ENCODE measurements at places on chromosomes 12 and 14.

DNA sequence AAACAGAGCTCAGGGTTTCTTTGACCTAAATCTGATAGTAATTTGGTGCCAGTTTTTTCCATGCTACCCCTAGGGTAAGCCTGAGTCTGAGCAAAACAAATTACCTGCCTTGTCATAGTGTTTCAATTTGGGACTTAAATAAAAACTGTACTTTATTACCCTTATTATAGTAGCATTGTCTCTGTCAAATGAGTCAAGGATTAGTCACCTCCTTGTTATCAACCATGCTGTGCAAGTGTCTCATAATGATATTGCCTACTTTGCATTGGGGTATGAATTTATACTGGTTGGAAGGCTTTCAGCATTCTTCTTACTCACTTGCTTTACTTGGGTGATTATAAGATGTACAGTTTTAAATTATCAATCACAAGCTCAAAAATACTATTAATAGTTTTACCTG lies 380.0 kb downstream of the LRFN5 start:
- DNase-seq = no peak

GRCh38 chr14:64611358-64612020 lies 61.7 kb downstream of the PPP1R36 start:
- peak; percentile 23 for DNase-seq

DNA sequence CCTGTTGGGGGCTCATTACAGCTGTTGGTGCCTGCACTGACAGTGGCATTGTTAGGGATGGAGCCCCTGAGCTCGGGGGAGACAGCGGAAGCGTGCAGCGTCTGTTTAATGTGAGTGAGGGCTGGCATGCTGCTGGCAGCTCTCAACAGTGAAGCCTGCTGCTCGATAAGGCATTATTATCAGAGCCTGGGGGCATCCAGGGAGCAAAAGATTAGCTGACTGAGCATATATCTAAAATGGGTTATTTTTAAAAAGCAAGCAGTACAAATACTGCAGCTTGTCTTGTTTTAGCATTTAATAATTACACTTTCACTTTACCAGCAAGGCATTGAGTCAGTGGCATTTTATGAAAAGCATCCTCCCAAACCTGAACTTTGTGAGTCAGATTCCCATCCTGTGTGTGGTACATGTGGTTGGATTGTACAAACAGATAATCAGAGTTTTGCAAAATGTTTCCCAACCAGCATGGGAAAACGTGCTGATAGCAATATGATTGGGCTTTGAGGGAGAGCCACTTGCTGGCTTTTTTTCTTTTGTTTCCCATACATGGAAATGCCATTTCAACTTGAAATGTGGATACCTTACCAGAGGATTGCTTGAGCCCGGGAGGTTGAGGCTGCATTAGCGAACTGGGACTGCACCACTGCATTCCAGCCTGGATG lies 150.8 kb downstream of the PRKCH start:
- DNase-seq = peak; percentile 33

GRCh38 chr14:100193417-100194357 lies 34.2 kb upstream of the DEGS2 start:
- peak; percentile 52 for DNase-seq

DNA sequence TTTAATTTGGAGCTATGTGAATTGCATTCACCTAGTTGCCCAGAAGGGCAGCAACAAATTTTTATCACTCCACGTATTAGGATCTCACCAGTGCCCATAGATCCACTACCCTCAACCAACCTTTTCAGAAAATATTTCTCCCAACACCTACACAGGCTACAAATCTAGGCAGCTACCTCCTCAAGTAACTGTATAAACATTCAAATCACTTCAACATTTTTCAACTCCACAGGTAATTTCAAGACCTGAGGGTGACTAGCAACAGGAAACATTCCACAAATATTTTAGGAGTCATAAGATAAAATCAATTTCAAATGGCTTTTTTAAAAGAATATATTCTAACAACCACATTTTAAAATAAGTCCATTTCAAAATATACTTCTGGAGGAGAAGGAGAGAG lies 12.9 kb downstream of the PHLDA1 start:
- no peak for DNase-seq

- DNase-seq = no peak
Measured at GRCh38 chr14:35295845-35296161, 3.6 kb downstream of the PSMA6 start.

DNA sequence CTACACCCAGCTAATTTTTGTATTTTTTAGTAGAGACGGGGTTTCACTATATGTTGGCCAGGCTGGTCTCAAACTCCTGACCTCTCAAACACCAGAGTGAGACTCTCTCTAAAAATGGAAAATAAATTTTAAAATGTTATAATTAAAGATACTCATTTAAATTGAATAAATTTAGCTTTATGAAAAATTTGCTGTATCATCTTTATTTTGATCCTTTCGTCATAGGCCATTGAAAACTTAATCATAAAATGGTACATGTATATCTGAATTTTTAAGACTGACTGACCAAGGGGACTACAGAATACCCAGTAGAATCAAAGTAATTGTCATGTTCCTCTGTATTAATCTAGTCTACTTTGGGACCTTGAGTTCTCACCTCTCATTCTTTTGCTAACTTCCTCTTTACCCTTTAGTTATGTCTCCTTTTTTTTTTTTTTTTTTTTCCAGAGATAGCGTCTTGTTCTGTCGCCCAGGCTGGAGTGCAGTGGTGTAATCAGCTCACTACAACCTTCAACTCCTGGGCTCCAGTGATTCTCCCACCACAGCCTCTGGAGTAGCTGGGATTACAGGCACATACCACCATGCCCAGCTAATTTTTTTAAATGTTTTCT lies 9.5 kb downstream of the RAB5B start:
- no peak for DNase-seq

DNA sequence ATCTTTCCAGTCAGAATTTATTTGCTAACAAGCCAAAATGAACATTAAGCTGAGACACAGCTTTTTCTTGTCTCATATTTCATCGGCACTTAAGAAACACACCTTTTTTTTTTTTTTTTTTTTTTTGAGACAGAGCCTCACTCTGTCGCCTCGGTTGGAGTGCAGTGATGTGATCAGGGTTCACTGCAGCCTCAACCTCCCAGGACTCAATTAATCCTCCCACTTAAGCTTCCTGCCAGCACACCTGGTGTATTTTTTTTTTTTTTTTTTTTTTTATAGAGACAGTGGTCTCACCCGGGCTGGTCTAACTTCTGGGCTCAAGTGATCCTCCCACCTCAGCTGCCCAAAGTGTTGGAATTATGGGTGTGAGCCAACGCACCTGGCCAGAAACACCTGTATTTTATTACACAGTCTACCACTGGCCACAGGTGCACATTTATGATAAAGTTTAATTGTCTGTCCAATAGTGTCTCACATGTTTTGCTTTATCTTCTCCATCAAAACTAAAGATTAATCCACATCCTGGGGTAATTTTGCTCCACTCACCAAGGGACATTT lies 62.7 kb downstream of the C2CD5 start:
- no peak for DNase-seq

GRCh38 chr12:126397071-126397581 lies 1331.9 kb downstream of the AACS start:
- no peak for DNase-seq

GRCh38 chr12:26293612-26294011 lies 98.2 kb downstream of the SSPN start:
- DNase-seq = no peak

DNA sequence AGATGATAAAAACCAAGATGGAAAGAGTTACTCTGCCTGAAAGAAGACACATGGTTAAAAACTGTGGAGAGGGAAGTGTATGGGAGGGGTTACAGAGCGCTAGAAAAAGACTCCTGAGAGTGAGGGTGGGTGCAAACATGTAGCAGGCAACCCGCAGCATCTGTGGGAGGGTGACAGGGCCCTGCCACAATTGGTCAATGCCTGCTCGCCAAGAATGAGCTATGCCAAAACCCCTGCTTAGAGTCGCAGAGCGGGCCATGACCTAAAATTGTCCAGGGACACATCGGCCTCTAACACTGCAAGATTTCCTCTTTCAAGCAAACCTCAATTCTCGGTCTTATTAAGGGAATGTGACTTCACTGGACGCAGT lies 700 bp downstream of the PRKAG1 start:
- DNase-seq = no peak

DNA sequence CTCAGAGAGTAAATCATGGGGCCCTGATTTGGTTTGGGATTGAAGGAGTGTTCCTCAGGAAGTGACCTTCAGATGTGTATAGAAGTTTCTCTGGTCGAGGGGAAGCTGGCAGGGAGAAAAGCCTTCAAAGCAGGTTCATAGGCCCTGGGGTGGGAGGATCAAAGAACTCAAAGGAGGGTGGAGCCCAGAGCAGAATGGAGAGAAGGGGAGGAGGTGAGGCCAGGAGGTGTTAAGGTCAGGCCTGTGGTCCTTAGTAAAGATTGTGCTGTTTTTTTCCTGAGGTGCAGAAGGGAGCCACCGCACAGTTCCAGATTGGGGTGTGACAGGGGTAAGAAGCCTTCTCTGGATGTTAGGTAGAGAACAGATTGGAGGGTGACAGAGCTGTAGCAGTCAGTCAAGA lies 9.7 kb upstream of the CFAP251 start:
- no peak for DNase-seq

- DNase-seq = peak; percentile 79
Measured at GRCh38 chr14:91114079-91115065, 499 bp downstream of the DGLUCY start.

DNA sequence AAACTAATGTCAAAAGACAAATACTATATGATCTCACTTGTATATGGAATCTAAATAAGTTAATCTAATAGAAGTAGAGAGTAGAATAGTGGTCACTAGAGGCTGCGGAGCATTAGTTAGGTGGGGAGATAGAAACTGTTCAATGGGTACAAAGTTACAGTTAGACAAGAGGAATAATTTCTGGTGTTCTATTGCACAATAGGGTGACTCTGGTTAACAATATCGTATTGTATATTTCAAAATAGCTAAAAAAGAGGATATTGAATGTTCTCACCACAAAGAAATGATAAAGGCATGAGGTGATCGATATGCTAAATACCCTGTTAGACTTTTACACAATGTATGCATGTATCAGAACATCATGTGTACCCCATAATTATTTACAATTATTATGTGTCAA lies 42.9 kb downstream of the IGF1 start:
- DNase-seq = no peak

DNA sequence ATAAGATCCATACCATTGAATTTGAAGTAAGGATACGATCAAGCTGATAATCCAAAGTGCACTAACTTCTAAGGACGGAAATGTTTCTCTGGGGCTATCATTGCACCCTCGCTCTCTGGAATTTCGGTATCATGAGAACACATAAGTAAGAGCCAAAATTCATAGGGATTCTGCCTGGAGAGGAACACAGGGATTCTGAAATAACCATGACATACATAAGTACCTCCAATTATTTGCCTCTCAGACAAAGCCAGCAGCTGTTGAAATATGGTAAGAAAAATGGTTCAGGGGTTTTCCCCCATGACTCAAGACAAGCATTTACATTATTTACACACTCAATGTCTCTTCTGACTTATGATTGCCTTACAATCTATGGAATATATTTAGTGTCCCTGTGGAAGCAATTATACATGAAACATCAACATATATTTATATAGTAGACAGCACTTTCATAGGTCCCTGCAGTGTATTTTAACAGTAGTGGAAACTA lies 1123.6 kb upstream of the SEL1L start:
- DNase-seq = no peak

DNA sequence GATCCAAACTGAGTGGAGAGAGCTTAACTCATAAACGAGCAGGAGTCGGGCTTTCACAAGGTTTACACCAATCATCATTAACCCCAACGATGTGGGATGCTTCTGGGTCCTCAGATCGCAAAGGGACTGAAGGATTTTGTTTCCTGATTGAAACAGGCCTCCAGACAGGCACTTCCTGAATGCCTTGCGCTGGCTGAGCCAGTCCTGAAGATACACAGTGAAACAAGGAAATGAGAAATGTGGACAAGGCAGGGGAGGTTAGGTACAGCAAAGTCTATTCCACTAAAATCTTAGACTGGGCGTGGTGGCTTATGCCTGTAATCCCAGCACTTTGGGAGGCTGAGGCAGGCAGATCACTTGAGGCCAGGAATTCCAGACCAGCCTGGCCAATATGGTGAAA lies 30.7 kb downstream of the RBM19 start:
- no peak for DNase-seq

DNA sequence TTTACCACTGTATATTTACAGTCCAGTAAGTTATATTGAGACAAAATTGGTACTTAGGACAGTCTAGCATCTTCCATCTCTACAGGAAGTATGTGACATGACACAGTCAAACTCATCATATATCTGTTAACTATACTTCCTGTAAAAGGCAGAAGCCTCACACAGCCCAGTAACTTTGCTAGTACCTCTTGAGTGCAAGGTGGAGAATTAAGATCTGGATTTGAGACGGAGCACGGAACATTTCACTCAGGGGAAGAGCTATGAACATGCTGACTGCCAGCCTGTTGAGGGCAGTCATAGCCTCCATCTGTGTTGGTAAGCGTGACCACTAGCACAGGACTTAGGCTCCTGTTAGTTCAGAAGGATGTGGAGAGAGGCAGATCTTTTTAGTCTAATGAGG lies 333.7 kb upstream of the OR4E1 start:
- DNase-seq = no peak

DNA sequence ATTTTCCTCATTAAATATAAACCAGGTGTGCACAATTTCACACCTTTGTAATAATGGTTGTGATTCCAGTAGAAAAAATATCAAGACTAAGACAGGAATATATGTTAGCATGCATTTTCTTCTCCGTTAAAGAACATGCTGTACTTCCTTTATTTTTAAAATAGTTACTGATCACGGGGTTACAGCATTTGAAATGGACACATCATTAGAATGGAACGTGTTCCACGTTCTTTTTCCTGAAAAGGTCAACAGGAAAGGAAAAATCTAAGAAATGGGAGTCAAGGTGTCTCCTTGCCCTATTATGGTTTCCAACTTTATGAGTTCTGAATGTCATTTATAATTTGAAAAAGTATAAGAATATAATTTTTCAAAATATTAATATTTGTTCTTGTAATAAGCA lies 1325.7 kb downstream of the SLC16A7 start:
- DNase-seq = no peak

- no peak for DNase-seq
Measured at GRCh38 chr14:75501080-75501479, 21.2 kb upstream of the BATF start.

GRCh38 chr12:3712209-3712992 lies 40.5 kb downstream of the CRACR2A start:
- no peak for DNase-seq

GRCh38 chr14:60163693-60164092 lies 1.5 kb downstream of the DHRS7 start:
- DNase-seq = peak; percentile 26

DNA sequence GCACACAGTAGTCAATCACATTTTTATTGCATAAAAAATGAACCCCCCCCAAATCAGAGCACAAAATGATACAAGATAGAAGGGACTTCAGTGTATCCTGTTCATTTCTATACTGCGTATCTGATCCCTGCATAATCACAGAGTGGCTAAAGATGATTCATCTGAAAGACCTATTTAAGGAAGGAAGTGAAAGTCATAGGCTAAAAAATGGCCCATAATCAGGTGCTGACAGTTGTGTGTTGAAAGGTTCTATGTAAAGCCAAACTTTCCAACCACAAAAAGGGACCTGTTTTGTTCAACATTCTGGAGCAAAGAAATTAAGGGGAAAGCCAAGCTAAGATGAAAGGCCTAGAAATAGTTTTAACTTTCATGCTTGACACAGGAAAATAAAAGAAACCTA lies 147.8 kb upstream of the ATP2B1 start:
- DNase-seq = no peak
